IMR-90 (cell line): ENCODE measurements at places on chromosomes 5 and 9. TPM values are rescaled to one million over a fixed set of nuclear protein-coding genes. Genes with fewer than 3 reads are reported as not detected.

DNA sequence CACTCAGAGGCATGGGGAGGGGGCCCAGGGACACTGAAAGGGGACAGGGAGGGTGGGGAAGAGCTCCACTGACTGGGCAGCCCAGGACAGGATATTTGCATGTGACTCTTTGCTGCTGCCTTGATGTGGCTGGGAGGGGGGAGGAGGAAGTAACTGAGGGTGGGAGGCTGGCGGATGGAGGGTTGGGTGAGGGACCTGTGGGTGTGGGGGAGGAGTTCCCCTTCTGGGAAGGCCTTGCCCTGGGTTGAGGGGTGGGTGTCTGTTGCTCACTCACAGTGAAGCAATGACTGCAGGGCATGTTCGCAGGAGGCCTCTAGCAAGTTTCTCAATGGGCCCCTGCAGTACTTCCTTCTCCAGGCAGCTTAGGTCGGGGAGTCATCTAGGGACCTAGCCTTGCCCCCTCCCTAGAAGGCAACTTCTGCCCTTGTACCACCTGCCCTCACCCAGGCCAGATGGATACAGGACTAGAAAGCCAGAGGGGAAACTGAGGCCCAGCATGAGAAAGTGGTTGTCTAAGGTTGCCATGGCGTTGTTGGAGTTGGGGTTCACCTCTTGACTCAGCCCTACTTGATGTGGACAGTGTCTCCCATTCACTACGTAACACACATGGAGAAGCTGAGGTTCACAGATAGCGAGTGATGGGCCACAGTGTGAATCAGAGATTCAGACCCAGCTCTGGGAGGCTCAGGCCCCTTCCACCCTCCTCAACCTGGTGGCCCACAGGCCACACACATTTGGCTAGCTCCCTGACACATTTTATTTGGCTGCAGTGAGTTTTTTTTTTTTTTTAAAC lies 3.0 kb downstream of the GRK6 start:
- H3K27ac ChIP-seq, result no peak overlapping the region
- DNase-seq, result no peak
- H3K27me3 ChIP-seq, result no peaks in the 10 kb centered on the region
- peaks cover 23% of the 10 kb centered on the region for H3K36me3 ChIP-seq

Gene IL7R
- total RNA-seq, result 56.9 and 71.7 TPM in 2 replicates

- DNase-seq, result no peak
- no peak overlapping the region for H3K27ac ChIP-seq
- H3K36me3 ChIP-seq, result peaks cover 4% of the 10 kb centered on the region; the same call in 1 of the 2 replicates
- H3K27me3 ChIP-seq, result no peaks in the 10 kb centered on the region
- 0 out of 2 replicates have a peak, but pooled peaks cover 2% of the 10 kb centered on the region for H3K4me1 ChIP-seq
- H3K4me3 ChIP-seq, result no peak overlapping the region
These were observed 36.9 kb downstream of the PTGER4 start for GRCh38 chr5:40716590-40716989.

- H3K27me3 ChIP-seq, result no peaks in the 10 kb centered on the region
- peak; percentile 80 for DNase-seq
- no peaks in the 10 kb centered on the region for H3K36me3 ChIP-seq
- H3K27ac ChIP-seq, result peak overlapping the region; percentile 82
- H3K4me1 ChIP-seq, result peaks cover 10% of the 10 kb centered on the region
These were observed 149.9 kb upstream of the ANKH start for GRCh38 chr5:15021266-15022046.

DNA sequence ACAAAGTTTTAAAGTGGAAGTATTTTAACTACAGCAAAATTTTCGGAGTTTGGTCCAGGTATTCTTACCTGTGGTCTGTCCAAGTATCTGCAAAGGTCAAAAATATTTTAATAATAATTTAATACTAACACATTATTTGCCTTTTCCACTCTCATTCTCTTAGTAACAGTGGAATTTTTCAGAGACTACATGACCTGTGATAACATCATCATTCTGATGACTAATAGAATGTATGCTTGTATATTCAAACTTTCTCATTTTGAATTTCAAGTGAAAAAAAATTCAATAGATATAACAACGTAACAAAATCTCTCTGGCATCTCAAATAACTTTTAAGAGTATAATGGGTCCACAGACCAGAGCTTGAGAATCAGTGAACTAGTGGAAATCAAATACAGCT lies 78.3 kb downstream of the FBXL17 start:
- H3K4me1 ChIP-seq, result no peaks in the 10 kb centered on the region
- no peaks in the 10 kb centered on the region for H3K36me3 ChIP-seq
- DNase-seq, result peak; percentile 36
- no peak overlapping the region for H3K4me3 ChIP-seq

Gene SLC46A2
- total RNA-seq, result not detected in 2 replicates

Gene SVEP1
- total RNA-seq, result 13.1 and 16.7 TPM in 2 replicates
